ENCODE measurements at places on chromosomes 11 and 22.

DNA sequence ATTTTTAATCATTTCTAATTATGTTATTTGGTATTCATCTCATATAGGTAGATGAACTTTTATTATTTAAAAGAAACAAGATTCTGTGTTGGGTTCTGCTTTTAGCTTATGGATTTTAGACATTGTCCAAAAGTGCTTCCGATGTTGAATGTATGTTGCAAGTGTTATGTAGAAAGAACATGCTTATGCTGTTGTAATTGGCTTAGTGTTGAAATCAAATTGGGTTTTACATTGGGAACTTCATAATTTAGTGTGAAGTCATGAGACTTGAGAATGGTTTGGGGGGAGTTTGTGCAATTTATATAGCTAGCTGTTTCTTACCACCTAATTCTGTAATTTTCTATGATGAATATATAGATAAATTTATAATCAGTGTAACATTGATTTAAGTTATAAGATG lies 3.6 kb downstream of the MTMR3 start:
- DNase-seq = no peak

GRCh38 chr11:84865791-84866535 lies 761.2 kb downstream of the DLG2 start:
- DNase-seq = no peak

- no peak for DNase-seq
These were observed 69.9 kb downstream of the HIRA start for GRCh38 chr22:19361501-19362103.

DNA sequence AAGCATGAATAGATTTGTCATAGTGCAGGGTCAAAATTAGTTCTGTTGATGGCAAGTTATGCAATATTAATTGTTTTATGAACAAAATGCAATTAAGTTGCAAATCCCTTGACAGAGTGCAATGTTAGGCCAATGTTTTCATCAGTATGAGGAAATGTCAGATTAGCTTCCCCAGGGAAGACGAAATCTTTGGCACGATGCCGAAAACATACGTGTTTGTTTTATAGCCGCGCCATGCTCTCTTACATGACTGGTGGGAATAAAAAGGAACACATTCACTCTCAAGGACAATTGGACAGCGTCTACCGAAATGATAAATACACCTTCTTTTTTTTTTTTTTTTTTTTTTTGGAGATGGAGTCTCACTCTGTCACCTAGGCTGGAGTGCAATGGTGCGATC lies 27.0 kb downstream of the MFNG start:
- no peak for DNase-seq

DNA sequence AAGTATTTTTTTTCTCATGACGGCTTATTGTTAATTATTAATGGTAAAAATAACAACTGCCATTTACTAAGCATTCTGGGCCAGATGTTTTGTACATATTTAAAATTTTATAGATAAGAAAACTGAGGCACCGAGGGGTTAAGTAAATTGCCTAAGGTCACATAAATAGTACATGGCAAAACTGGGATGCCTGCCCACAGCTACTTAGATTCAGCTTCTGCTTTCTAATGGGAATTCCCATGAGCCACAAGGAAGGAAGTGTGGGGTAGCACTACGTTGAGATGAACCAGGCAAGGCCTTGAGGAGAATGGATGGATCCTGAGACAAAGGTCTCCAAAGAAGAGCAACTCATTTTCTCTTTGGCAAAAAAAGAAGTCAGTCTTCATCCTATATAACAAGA lies 11.9 kb upstream of the PHF21A start:
- DNase-seq = no peak

GRCh38 chr11:135001581-135001980 lies 589.5 kb upstream of the B3GAT1 start:
- DNase-seq = no peak

- no peak for DNase-seq
These were observed 11.2 kb upstream of the MIAT start for GRCh38 chr22:26646158-26646557.

GRCh38 chr11:95016139-95016538 lies 8.9 kb upstream of the KDM4E start:
- no peak for DNase-seq

GRCh38 chr22:33620085-33620484 lies 300.2 kb downstream of the LARGE1 start:
- no peak for DNase-seq

DNA sequence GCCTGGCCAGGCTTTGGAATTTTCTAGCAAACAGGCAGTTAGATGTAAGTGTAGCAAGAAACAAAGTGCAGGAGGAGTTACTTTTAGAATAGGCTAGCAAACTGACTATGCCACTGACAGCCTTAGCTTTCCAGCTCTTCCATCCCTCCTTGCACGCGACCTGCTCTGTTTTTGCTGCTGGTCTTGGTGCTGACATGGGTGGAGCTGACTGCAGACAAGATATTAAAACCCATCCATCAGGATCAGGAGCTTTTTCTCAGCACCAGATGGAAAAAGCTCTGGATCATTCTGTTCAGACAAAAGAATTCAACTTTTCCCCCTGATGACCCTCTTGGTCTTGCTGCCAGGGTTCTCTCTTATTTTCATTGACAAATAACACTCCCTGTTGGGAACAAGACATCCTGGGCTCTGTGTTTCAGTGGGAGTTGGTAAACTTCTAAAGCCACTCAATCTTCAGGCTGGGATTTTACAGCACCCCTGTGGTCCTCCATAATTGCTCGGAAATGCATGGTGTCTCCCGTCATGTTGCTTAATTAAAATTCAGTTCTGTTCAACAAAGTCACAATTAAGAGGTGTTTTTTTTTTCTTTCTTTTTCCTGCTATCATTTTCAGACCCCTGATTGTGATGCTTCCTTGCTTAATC lies 240.0 kb upstream of the LARGE1 start:
- no peak for DNase-seq

- no peak for DNase-seq
These were observed 579.3 kb downstream of the BUD13 start for GRCh38 chr11:116193321-116194131.

DNA sequence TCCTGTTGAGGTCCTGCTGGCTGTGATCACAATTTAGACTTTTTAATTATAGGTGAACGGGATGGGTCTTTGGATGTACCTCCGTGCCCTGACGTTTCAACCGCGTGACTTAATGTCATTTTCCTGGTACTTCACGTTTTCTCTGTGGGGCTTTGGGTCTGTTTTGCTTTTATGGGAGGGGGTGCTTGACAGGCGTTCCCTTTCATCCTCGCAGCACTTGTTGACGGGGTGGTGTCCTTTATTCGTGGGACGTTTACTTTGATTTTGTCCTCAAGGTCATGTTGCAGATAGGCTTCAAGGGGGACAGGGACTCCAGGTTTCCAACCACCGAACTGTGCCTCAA lies 994 bp downstream of the PPP6R3 start:
- no peak for DNase-seq

DNA sequence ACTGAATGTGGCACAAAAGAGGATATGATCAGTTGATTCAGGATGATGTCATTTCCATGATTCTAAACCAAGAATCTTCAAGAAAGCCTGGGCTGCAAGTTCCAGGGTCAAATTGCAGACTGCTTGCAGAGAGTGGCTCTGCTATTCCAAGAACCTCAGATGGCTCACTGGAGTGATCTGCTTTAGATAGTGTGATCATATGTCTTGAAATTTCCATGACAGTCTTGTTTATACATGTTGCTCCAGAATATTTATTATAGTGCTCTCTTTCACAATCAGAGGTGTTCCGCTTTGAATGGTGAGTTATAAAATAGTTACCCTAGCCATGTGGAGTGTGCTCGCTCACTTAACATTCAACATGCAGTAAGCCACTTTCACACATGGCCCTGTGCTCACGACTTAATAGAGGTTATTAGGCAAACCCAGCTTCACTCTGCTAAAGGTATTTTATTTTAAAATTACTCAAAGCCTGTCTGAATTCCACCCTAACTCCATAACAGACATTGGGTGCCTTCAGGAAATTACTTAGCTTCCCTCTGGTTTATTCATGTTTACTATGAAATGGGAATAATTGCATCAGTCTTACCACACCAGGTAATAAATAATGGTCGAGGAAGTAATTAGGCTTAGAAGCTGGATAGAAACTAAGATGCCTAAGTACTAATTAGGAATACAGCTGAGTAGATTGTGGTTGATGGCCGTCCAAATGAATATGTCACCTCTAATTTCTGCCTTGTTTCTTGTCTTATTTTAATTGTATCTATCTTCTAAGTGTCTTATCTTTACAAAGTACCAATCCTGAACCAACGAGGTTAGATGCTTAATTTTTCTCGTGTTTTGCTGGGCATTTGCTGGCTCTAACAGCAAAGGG lies 187.9 kb downstream of the ETS1 start:
- no peak for DNase-seq

- DNase-seq = no peak
These were observed 23.6 kb downstream of the NPAT start for GRCh38 chr11:108198833-108199232.

- DNase-seq = no peak
These were observed 52.3 kb upstream of the GAB2 start for GRCh38 chr11:78469896-78470295.

DNA sequence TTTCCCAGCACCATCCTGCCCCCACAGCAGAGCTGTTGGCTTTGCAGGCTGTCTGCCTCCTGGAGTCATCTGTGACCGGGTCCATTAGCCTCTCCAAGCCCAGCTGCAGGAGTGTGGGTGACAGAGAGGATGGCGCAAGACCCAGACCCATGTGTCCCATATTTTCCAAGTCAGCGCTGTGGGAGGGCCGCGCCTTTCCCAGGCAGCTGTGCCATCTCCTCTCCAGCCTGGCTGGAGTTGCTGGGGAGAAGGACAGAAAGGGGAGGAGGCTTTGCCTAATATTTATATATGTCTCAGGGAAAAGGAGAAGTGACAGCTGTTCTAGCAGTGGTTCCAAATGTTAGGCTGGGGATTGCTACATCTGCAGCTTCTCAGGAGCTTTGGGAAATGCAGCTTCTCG lies 15.7 kb downstream of the DTX4 start:
- no peak for DNase-seq

- no peak for DNase-seq
These were observed 18.4 kb upstream of the CABP7 start for GRCh38 chr22:29701155-29701999.

DNA sequence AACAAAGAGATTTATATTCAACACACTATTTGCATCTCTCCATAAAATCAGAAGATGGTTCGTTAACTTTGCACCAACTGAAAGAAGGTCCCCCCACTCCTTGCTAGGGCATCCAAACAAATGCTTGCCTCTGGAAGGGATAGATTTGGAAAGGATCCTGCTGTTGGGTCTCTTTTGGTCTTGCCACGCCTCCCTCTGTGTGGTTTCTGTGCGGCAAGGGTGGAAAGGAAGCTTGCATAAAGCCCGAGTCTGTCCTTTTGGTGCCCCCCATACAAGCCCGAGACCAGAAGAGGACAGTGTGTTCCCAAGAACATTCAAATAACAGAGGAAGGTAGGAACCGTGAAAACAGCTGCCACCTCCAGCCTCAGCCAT lies 15.1 kb downstream of the SCGB1A1 start:
- DNase-seq = no peak

- peak; percentile 12 for DNase-seq
These were observed 1335.3 kb downstream of the TBC1D22A start for GRCh38 chr22:48097723-48098122.

- DNase-seq = no peak
These were observed 153.1 kb downstream of the DDX10 start for GRCh38 chr11:108817976-108818375.

- no peak for DNase-seq
These were observed 808.0 kb downstream of the DLG2 start for GRCh38 chr11:84819128-84819527.

Measured in activated CD4-positive, CD25-positive, alpha-beta regulatory T cell treated with anti-CD3 and anti-CD28 coated beads, Interleukin-2, amount 50 U/mL, for 72 hours (primary cell).